Pancreas (tissue), 10 donors: ENCODE measurements at places on chromosomes 1 and 21. TPM values are rescaled to one million over a fixed set of nuclear protein-coding genes. Genes with fewer than 3 reads are reported as not detected.

DNA sequence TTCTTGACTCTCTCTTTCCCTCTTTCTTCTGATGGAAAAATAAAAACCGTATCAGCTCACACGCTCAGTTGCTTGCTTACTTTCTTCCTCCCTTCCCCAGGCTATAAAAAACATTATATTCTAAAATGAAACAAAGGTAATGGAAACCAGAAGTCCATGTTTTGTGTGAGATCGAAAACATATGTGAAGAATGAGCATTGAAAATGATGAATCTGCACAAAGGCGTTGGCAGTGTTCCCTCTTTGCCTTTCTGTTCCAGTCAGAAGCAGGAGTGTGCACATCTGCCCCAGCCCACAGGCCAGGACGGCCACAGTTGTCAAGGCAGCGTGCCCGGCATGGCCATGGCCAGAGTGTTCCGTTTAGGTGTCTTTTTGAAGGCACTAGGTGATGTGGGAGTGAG is 185.3 kb upstream of the USP24 start:
- no peak for DNase-seq

DNA sequence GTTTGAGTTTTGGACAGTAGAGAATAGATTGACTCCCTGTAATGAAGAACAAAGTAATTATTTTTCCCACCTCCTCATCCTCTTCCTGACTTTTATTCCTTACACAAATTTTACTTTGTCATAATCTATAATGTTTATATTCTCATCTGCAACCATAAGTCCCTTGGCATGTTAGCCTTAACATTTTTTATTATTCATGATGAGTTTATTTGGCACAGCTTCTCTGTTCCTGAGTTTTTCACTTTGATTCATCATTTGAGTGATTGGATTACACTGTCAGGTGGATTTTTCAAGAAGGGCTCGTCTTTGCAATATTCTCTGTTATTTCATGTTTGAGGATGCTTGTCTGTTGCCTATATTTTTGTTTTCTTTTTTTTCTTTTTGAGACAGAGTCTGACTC is 35.7 kb downstream of the TNFRSF8 start:
- DNase-seq = no peak

- no peak for DNase-seq
These were observed 170.2 kb downstream of the SYT2 start for GRCh38 chr1:202540014-202540413.

- DNase-seq = no peak
These were observed 274.5 kb downstream of the SIPA1L2 start for GRCh38 chr1:232355162-232356006.

DNA sequence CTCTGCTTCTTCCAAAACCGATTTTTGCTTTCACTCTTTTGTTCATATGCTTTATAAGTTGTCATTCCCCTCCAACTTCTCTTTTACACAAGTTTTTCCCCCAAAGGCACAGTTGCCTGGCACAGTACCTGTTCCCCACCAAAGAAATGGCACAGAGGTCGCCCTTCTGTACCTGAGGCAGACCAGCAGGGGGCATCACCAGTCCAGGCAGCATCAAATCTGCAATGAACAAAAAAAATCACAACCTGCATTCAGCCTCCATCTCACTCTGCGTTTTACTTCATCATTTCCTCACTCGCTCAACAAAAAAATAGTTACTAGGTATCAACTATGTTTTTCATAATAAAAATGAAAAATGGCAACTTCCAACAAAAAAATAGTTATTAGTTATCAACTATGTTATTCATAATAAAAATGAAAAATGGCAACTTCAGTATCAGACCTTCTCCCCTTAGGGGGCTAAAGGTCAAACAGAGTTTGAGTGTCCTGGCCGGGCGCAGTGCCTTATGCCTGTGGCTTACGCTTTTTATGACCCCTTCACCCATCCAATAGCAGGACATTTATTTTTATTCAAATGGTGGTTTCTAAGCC is 4.1 kb downstream of the EIF2D start:
- no peak for DNase-seq

GRCh38 chr1:38296047-38296446 is 249.5 kb upstream of the POU3F1 start:
- no peak for DNase-seq

GRCh38 chr1:18463984-18464664 is 16.6 kb upstream of the KLHDC7A start:
- peak; percentile 71 for DNase-seq

DNA sequence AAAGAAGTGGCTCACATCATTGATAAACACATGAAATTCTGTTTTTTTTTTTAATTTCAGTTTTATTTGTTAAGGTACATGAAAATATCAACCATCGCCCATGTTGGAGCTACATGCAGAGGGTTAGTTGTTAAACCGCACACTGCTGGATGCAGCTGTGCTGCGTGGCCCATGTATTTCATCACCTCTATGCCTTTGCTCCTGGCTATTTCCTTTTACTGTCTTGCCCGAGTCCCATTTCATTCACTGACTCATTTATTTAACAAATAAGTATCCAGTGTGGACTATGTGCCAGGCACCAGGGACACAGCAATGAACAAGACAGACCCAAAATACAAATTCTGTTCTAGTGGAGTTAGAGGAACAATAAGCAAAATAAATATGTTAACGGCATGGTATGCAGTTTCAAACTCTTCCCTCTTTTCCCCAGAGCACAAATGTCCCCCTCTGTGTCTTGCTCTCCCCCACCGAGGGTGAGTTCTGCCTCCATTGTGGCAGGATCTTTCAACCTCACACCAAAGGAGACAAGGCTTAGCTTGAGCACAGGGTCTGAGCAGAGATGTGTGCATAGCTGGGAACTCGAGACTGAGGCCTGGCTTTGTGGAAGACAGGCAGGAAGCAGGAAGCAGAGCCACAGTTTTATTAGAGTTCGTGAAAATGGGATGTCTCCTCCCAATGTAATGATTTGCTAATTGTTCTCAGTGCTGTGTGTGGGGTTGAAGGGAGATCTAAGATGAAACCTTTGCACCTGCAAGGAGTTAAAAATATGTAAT is 44.6 kb downstream of the MAN1C1 start:
- no peak for DNase-seq

- DNase-seq = no peak
These were observed 1.3 kb downstream of the WDR47 start for GRCh38 chr1:109040627-109040988.

GRCh38 chr1:43152866-43153265 is 19.2 kb downstream of the EBNA1BP2 start:
- DNase-seq = no peak

DNA sequence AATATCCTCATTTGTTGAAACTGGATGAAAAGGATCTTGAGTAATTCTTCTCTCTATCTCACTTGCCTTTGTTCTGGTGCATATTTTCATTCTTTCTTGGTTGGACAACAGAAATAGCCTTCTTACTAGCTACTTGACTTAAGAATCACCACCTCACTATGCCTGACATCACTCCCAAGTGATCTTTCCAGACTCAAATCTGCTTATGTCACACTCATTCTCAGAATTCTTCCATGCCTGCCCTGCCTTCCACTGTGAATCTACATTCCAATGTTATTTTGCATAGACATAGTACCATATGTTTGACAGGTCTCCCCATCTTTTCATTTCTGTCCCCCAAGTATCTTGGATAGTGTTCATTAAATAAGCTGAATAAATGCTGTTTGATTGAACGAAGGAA is 78.5 kb upstream of the DPYD start:
- DNase-seq = no peak

GRCh38 chr1:14899686-14900085 is 253.9 kb upstream of the TMEM51 start:
- DNase-seq = no peak

- DNase-seq = no peak
These were observed 38.9 kb downstream of the YY1AP1 start for GRCh38 chr1:155649676-155650075.

DNA sequence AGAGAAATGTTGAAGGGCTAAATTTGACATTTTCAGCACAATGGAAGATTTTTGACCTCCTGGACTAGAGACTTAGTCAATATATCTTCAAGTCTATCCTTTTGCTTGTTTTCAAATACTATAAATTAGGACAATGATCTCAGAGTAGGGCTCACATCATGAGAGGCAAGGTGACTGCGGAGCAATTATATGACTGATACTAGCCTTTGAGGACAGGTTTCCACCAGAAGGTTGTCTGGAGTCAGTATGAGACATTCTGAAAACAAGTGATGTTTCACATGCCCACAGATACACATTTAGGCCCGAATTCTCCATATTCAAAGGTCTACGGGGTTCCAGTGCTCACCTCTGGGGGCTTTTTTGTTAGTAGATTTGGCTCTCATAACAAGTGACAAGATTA is 142.3 kb upstream of the SAMSN1 start:
- no peak for DNase-seq

DNA sequence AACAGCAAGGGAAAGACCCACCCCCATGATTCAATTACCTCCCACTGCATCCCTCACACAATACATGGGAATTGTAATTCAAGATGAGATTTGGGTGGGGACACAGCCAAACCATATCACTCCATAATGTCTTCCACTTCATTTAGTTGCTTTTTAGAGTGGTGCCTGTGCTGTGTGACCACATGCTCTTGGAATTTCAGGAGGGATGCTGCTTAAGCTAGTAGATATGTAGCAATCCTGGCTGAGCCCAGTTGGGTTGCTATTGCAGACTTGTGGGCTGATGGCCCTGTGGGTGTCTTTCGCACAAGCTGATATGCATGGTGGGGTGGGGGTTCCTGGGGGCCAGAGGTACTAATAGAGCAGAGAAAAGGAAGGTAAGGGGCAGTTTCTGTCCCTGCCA is 160.4 kb upstream of the SYT6 start:
- no peak for DNase-seq

- no peak for DNase-seq
These were observed 9.8 kb upstream of the KIF1B start for GRCh38 chr1:10200620-10201019.

DNA sequence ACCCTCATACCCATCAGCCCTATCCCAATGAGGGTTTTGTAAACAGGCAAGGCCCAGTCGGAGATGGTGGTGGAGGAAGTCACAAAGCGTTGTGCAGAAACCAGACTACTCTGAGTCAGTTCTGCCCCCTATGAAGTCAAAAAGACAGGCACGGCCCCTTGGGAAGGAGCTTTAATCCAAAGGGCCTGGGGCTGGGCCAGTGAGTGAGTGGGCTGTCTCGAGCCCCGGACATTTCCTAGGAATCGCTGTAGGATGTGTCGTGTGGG is 442 bp upstream of the AHCYL1 start:
- no peak for DNase-seq

DNA sequence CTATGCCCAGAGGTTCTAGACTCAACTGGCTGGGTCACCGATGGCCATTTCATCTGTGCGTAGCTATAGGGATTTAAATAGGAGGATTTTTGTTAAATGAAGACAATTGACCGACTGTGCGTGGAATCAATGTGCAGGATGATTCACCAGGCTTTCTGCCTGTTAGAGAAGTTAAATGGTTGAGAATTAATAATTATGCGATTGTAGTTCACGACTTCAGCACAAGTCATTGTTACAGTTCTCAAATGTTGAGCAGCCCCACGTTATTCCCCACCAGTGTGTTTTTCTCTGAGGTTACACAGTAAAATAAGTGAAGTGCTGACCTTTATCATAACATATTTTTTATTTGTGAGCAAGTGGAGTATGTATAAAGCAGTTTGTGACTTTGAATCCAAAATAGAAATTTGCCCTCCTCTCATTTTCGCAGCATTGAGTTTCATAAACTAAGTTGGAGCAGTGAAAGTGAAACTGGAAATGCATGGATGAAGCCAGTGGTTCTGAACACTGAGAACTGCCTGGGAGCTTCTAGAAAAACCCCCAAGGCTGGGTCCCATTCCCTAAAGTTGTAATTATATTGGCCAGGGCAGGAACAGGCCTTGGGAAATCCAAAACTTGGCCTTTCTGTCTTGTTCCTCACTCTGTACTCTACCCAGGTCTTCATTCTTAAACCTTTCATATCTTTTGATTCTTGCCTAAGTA is 102.6 kb downstream of the GALNT2 start:
- no peak for DNase-seq

- DNase-seq = no peak
These were observed 315.0 kb downstream of the PLA2G4A start for GRCh38 chr1:187143783-187144182.

DNA sequence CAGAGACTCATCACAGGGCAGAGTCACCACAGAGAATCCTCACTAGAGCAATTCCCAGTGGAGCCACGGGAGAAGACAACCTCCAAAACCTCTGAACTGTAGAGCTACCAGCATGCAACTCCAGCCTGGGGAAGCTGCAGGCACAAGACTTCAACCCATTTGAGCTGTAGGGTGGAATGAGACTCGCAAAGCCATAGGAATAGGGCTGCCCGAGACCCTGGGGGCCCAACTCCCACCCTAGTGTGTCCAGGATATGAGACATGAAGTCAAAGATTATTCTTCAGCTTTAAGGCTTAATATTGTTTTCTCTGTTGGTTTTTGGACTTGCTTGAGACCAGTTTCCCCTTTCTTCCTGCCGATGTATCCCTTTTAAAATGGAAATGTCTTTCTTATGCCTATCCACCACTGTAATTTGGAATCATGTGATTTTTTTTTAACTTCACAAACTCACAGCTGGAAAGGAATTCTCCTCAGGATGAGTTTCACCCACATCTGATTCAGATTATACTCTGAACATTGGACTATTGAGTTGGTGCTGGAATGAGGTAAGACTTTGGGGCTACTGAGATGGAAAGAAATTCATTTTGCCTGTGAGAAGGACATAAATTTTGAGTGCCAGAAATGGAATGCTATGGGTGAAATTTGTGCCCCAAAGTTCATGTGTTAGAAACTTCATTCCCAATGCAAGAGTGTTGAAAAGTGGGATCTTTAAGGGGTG is 59.6 kb upstream of the ST6GALNAC5 start:
- no peak for DNase-seq

DNA sequence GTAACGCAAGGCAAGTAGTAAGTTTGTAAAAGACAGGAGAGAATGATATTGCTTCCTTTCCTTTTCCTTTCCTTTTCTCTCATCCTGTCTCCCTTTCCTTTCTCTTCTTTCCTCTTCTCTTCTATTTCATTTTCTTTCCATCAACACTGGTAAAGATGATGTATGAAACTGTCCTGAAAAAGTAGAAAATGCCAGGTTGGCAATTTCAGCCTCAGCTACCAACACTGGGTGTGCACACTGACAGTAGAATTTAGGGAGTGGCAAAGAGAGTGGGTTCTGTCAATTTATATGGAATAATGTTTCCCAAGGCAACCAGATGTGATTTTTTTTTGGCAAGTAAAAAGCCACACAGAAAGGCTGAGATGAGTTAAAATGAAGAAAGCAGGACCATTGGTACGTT is 155.7 kb upstream of the ZRANB2 start:
- DNase-seq = no peak

CYYR1 gene
- 4.3 TPM for total RNA-seq

AXDND1 gene
- 0.34 TPM for total RNA-seq

KRTAP6-3 gene
- not detected for total RNA-seq

OR2L13 gene
- total RNA-seq = not detected

FCRLB gene
- 0.40 TPM for total RNA-seq

ALX3 gene
- not detected for total RNA-seq

CD1B gene
- not detected for total RNA-seq

ADORA1 gene
- 16.3 TPM for total RNA-seq

SEC16B gene
- total RNA-seq = 2.8 TPM
